Suprapubic skin (tissue), 4 donors: ENCODE measurements at places on chromosomes 3 and 15. TPM values are rescaled to one million over a fixed set of nuclear protein-coding genes. Genes with fewer than 3 reads are reported as not detected.

Gene BTLA
- not detected for total RNA-seq

Gene STARD9
- total RNA-seq: 5.4 TPM

Gene RLBP1
- total RNA-seq: not detected

Gene ARHGEF26
- total RNA-seq: 39.5 TPM

Gene FOXL2
- not detected for total RNA-seq

Gene SLC27A2
- 0.72 TPM for total RNA-seq

Gene OIP5
- total RNA-seq: not detected

Gene NPHP3
- total RNA-seq: 133 TPM

Gene CPEB1
- 2.3 TPM for total RNA-seq

Gene ANKUB1
- total RNA-seq: not detected

Gene PARP15
- total RNA-seq: not detected

Gene WNT5A
- 9.3 TPM for total RNA-seq

Gene TM6SF1
- total RNA-seq: 2.0 TPM

Gene IL17RD
- 4.4 TPM for total RNA-seq

Gene SUSD5
- 2.6 TPM for total RNA-seq

Gene LRTM1
- not detected for total RNA-seq

Gene KBTBD8
- 1.1 TPM for total RNA-seq

Gene SCN11A
- 0.30 TPM for total RNA-seq

Gene FAM240A
- not detected for total RNA-seq

Gene GRM7
- total RNA-seq: not detected
